Vein endothelial cell (primary cell): ENCODE measurements at places on chromosomes 12 and 14. TPM values are rescaled to one million over a fixed set of nuclear protein-coding genes. Genes with fewer than 3 reads are reported as not detected.

Gene KRT86
- total RNA-seq = not detected in 2 replicates

Gene OTX2
- not detected in 2 replicates for total RNA-seq

Gene TDRD9
- 0.65 and 1.2 TPM in 2 replicates for total RNA-seq

Gene GALNT16
- 0.29 and 0.33 TPM in 2 replicates for total RNA-seq

Gene TMEM132C
- not detected in 2 replicates for total RNA-seq

Gene HCAR3
- total RNA-seq = not detected in 2 replicates

Gene VRTN
- not detected in 2 replicates for total RNA-seq
